ENCODE measurements at places on chromosomes 2 and 18.

DNA sequence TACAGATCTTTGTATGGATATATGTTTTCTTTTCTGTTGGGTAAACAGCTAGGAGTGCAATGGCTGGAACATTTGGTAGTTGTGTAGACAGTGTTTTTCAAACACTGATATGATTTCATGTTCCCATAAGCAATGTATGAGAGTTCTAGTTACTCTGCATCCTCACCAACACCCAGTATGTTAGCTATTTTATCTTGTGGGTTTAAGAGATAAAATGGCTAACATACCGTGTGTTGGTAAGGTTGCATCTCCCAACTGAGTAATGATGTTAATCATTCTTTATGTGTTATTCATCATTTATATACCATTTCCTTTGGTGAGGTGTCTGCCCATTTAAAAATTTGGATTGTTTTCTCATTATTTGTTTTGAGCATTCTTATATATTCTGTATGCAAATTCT lies 65.7 kb downstream of the LYPD6B start:
- no peak for DNase-seq

- no peak for DNase-seq
These were observed 697.9 kb upstream of the ID2 start for GRCh38 chr2:7983912-7984311.

- DNase-seq, result no peak
These were observed 28.1 kb downstream of the THAP4 start for GRCh38 chr2:241608881-241609280.

DNA sequence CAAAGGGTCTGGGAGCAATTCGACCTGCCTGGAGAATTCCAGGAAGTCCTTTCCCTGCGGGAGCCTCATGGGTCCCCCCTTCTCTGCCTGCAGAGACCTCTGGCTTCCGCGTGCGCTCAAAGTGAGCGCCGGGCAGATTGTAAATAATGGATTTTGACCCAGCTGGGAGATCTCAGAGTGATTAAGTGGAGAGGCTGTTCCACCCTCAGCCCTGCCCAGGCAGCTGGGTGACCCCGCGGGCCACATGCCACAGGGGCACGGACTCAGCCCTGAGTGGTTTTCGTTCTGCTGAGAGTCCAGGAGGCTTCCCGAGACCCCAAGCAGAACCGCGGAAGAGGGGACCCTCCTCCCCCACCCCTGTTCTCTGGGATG lies 1.2 kb downstream of the KCNG2 start:
- DNase-seq, result no peak

DNA sequence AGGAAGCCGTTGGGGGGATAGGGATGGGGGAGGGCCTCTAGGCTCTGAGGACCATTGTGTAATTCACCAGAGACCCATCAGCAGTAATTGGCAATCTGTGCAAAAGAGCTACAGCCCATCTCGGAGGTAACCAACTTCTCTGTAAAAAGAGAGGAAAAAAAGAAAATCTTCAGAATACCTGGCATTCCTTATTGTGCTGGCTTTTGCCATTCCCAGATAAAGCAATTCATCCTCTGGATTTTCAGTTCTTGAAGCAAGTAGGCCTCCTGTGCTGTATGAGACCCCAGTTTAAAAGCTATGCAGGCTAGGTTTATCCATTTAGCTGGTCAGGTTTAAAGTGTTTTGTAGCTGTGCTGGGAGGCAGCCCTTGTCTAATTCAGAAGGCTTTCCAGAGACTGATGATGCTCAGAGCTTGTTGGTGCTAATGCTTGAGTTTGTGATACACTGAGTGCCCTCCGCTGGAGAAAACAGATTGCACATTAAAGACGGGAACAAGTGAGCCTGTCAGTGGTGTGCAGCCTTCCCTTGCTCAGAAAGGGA lies at the start of gene LRRTM4:
LRRTM4 (minus strand) TSS at position 446 of the 540 bp plus-strand sequence.
- peak; percentile 54 for DNase-seq

DNA sequence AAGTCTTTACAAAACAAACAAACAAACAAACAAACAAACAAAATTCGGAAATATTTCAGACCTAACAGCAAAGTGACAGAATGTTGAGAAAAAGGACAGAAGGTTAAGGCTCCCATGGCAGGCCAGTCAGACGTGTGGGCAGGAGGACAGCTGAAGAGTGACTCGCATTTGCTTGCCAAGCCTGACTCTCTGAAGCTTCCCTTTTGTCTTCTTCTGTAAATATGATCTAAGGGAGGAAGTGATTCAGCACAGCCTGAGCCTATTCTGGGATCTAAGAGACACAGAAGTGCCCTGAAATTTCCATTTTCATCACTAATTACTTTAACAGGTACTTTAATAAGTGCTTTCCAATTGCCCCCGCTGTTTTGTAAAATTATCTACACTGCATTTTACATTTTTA lies 134.0 kb upstream of the LYPD1 start:
- DNase-seq, result no peak

Data from NT2/D1 (cell line).